ENCODE measurements at places on chromosomes 7 and 10.
A peak's percentile ranks its signal among the peaks of the same experiment; 100 is the strongest.

DNA sequence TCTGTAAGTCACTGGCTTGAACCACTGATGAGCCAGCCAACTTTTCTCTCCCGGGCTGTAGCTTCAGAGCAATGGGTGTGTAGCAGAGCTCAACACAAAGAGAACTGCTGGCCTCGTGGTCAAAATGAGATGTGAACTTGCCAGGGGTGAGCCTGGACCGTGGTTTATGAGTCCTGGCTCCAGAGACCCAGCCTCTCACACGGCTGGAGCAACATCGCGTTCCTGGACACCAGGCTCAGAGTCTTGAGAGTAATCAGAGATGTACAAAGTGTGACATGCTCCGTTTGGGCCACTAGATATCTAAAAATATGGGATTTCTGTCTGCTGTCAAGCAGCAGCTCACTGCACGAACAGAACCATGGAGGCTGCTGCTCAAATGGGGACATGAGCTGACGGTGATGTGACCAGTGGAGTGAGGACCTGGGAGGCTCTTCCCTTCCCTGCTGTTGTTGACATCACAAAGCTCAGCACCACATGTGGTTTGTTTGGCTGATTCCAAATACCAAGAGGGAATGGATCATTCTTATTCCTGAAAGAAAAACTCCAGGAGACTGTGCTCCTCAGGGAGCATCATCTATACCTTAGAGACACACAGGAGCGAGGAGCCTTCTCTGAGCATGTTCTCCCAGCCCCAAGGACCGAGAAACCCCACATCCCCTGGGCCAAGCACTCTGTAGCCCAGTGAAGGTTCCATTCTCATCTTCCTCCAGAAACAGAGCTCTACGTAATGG is 9.2 kb upstream of the SVIL start:
- no peak for DNase-seq

DNA sequence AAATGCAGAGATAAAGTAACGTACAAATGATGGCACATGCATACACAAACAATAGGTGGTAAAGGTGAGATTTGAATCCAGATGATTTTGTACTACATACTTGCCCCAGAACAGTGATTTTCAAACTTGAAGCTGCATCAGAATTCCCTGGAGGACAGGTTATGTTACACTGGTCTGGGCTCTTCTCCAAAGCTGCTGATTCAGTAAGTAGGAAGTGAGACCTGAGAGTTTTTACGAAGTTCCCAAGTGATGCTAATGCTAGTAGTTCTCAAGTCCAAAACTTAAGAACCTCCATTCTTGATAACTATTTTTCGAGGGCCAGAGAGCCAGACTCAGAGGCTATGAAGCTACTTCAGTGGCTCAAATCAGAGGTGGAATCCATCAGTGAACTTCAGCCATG is 159.0 kb upstream of the POM121L12 start:
- DNase-seq: no peak

- no peak for DNase-seq
Observed at GRCh38 chr10:83222300-83222699, 917.0 kb upstream of the GHITM start.

- DNase-seq: no peak
Observed at GRCh38 chr7:37765872-37766525, 82.4 kb upstream of the NME8 start.

- peak; percentile 35 for DNase-seq
Observed at GRCh38 chr7:91089382-91089963, 174.8 kb upstream of the FZD1 start.

GRCh38 chr7:96167424-96167823 is 154.5 kb downstream of the SLC25A13 start:
- DNase-seq: no peak

DNA sequence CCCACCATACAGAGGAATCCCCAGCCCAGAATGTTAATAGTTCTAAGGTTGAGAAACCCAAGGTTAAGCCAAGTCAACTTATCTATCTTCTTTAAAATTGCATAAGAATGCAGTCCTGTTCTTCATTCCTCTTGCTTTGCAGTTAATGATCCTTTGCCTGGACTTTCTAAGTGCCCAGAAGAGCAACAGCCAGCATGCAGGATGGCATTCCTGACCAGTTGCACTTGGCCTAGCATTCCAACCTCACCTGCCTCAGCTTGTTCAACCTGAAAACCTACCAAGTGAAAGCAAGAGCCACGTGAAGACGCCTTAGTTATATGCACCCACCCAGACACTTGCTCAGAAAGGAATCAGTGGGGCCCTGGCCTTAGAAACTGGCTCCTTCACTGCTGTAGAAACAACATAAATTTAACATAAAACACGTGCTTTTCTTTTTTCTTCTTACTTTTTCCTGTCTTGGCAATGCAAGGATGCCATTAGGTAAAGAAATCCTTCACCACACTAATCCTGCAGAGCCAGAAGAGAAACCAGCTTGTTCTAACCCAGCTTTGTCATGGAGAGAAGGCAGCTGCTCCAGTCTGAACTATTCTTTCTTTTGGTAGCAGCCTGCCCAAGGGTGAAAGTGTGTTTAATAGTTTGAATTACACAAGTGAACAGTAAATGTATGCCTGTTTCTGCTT is 25.0 kb downstream of the EGFR start:
- DNase-seq: no peak

- DNase-seq: no peak
Observed at GRCh38 chr7:17158261-17158660, 140.2 kb upstream of the AHR start.

DNA sequence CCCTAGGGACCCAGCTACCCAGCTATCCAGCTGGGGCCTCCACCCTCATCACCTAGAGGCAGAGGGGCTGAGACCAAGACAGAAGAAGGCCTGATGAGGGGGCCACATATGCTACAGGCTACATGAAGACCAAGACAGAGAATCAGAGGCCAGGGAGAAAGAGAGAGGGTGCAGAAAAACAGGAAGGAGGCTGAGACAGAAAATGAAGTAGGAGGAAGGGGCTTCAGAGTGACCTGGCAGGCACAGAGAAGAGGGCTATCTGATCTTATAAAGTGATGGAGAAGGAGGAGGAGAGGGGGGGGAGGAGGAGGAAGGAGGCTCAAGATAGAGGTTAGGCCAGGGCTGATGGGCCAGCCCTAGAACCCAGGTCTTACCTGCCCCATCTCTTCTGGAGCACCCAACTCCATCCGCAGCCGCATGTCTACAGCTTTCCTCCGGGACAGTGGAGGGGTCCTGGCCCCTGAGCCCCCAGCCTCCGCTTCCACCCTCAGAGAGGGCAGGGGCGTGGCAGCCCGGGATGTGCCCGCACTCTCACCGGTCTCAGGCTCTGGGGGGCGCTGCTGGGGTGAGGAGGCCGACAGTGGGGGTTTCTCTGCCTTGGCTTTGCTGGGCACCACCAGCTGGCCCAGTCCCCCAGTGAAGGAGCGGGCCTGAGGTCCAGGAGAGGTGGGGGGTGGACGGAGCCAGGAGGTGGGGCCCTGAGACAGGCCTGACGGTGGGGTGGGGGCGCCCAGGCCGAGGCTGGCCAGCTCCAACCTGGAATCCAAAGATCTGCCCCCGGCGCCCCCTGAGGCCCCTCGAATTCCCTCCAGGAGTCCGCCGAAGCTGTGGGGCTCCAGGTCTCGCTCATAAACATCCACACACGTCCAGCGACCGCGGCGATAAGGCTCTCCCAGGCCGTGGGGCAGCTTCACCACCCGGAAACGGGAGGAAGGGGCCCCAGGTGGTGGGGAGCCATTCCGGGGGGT is 1.8 kb downstream of the TSC22D4 start:
- DNase-seq: peak; percentile 52

GRCh38 chr10:58512491-58513187 is at the start of gene BICC1:
Gene BICC1 (plus strand): TSS chr10:58512872. CDS start chr10:58513144, 272 bp downstream.
- DNase-seq: no peak

GRCh38 chr7:40536421-40536820 is 401.6 kb downstream of the SUGCT start:
- DNase-seq: no peak

DNA sequence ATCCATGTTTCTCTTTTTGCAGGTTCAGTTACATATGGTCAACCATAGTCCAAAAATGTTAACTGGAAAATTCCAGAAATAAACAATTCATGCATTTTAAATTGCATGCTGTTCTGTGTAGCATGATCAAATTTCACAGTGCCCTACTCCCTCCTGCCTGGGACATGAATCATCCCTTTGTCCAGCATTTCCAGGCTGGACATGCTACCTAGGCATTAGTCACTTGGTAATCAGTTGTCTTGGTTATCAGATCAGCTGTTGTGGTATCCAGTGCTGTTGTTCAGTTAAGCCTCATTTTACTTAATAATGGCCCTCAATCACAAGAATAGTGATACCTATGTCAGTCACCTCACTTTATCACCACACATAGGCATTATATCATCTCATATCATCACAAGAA is 7.3 kb upstream of the PNLIP start:
- DNase-seq: no peak

GRCh38 chr7:103121641-103122040 is 27.3 kb downstream of the NAPEPLD start:
- peak; percentile 88 for DNase-seq

- DNase-seq: no peak
Observed at GRCh38 chr7:112537822-112538387, 57.1 kb downstream of the LSMEM1 start.

GRCh38 chr7:70587739-70588138 is 544.2 kb upstream of the GALNT17 start:
- DNase-seq: no peak

GRCh38 chr10:30456266-30456665 is 22.3 kb downstream of the MAP3K8 start:
- no peak for DNase-seq

DNA sequence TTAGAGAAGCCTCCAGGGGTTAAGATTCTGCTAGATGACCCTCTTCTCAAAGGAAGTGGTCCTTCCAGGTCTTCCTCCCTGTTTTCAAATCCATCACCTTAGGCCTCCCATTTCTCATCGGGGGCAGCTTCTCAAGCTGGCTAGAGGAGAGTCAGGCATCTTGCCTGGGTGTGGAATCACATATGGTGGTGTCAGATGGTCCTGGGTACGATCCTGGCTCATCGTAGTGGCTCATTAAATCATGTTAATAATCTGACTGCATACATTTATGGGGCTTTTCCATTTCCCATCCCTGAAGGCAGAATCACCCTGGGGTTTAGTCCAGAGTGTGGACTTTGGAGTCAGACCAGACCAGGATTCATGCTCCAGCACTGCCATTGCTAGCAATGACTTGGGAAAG is 132.6 kb downstream of the RPS24 start:
- DNase-seq: no peak

GRCh38 chr7:108384716-108385483 is 71.3 kb downstream of the NRCAM start:
- DNase-seq: no peak

- no peak for DNase-seq
Observed at GRCh38 chr7:46852795-46853194, 729.1 kb downstream of the TNS3 start.

- no peak for DNase-seq
Observed at GRCh38 chr7:157627646-157628045, 290.8 kb downstream of the DNAJB6 start.

GRCh38 chr10:114233482-114233881 is 5.6 kb upstream of the VWA2 start:
- no peak for DNase-seq

DNA sequence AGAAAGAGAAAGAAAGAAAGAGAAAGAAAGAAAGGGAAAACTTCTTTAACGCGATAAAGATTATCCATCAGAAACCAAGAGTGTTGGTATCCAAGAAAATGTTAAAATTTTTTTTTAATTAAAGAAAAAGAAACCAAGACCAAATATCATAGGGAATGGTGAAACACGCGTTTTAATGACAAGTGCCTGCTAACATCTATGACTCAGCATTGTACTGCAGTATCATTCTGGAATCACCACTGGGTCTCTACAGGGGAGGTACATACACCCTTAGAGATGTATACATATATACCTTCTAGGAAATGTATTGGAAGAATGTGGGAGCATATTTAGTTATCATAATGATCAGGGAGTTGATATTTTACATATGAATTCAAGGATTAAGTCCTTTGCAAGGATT is 32.1 kb upstream of the PIK3AP1 start:
- DNase-seq: no peak

- DNase-seq: no peak
Observed at GRCh38 chr7:135510592-135511183, 786 bp upstream of the CNOT4 start.

DNA sequence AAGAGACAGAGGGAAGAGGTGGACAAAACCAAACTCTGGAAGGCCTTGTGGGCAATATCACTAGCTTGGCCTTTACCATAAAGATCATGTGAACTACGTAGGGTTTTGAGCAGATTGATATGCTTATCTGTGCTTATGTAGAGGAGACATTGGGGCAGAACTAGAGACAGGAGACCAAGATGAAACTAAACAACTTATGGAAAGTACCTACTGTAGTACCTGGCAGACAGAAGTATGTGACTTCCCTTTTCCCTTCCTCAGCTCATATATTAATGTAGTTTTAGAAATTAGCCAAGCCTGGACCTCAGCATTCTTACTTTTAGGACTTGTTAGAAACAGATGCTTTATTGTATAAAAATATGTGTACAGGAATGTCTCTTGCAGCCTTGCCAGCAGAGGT is 14.0 kb upstream of the IL6 start:
- DNase-seq: no peak

- no peak for DNase-seq
Observed at GRCh38 chr10:96371356-96371755, 12.6 kb upstream of the OPALIN start.

DNA sequence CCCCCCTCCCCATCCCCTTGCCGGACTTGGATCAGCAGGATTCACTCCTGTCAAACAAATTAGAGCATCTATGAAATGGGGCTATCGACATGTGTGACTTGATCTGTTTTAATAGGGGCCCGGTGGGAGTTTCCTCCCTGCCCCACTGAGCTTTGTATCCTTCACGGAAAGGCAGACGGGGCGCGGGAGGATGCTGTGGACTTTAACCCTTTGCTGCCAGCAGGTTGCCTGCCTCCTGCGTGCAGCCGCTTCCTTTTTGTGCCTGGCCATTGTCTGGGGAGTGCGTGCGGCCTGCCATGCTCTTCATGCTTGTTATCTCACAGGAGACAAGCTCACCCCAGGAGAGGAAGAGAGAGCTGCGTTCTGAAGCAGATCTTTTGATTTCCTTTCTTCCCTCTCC is 512.8 kb upstream of the GALNT17 start:
- DNase-seq: no peak

GRCh38 chr10:61786728-61787127 is 114.8 kb upstream of the ARID5B start:
- no peak for DNase-seq

DNA sequence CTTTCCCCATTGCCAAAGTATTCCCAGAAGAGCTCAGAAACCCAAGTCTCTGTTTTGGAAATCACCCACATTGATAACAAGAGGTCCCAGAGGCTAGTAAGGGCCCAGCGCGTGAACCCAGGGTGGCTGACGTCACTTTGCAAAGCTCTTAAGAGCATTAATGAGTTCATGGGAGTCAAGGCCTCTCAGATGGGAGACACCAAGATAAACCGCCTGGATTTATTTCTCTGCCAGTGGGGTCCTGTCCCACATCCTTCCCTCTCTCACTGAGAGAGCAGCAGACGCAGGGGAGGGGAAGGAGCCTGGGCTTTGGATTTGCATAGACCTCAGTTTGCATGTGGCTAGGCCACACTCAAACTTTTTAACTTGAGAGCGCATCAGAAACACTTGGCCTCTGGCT is 184.8 kb upstream of the PDE1C start:
- no peak for DNase-seq

- no peak for DNase-seq
Observed at GRCh38 chr7:101680406-101681145, 51.5 kb upstream of the MYL10 start.
